ENCODE measurements at places on chromosomes 3 and 15. TPM values are rescaled to one million over a fixed set of nuclear protein-coding genes. Genes with fewer than 3 reads are reported as not detected.

The P2RY12 gene
- not detected for total RNA-seq

The CERS3 gene
- not detected for total RNA-seq

The MBNL1 gene
- 318 TPM for total RNA-seq

The FRMD5 gene
- total RNA-seq = 9.3 TPM

The IGDCC3 gene
- not detected for total RNA-seq

The ST3GAL6 gene
- total RNA-seq = 8.6 TPM

The EPHB1 gene
- 2.6 TPM for total RNA-seq

The DUOX1 gene
- not detected for total RNA-seq

The AMT gene
- 1.5 TPM for total RNA-seq

The CACNA1D gene
- total RNA-seq = 0.12 TPM

The COL6A5 gene
- total RNA-seq = not detected

The KAT2B gene
- total RNA-seq = 11.3 TPM

The SPRED1 gene
- 67.6 TPM for total RNA-seq

The ROBO1 gene
- total RNA-seq = 40.0 TPM

The PARP15 gene
- total RNA-seq = not detected

The CFAP100 gene
- not detected for total RNA-seq

The ST6GAL1 gene
- total RNA-seq = 2.0 TPM

The ISLR2 gene
- 1.8 TPM for total RNA-seq

The KCNMB3 gene
- total RNA-seq = 0.88 TPM

The SHC4 gene
- 1.9 TPM for total RNA-seq

The DUOXA2 gene
- not detected for total RNA-seq

The LOXL1 gene
- total RNA-seq = 45.9 TPM

The ROPN1B gene
- 1.3 TPM for total RNA-seq

The NOX5 gene
- 2.9 TPM for total RNA-seq

The RBP2 gene
- not detected for total RNA-seq

The GAP43 gene
- total RNA-seq = 0.29 TPM

The RTP1 gene
- not detected for total RNA-seq

The RAD18 gene
- total RNA-seq = 22.0 TPM
